ENCODE measurements at places on chromosomes 3 and 15.

DNA sequence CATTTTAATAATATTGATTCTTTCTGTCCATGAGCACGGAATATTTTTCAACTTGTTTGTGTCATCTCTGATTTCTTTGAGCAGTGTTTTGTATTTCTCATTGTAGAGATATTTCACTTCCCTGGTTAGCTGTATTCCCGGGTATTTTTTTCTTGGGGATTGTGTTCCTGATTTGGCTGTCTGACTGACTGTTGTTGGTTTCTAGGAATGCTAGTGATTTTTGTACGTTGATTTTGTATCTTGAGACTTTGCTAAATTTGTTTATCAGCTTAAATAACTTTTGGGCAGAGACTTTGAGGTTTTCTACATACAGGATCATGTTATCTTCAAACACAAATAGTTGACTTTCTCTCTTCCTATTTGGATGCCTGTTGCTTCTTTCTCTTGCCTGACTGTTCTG, 418.8 kb upstream of the ALCAM start:
- DNase-seq = no peak
- no peak overlapping the region for H3K4me3 ChIP-seq
- no peaks in the 10 kb centered on the region for H3K4me1 ChIP-seq
- no peak overlapping the region for H3K27ac ChIP-seq
- no peaks in the 10 kb centered on the region for H3K27me3 ChIP-seq

GRCh38 chr3:43503067-43503728, 118.6 kb downstream of the ANO10 start:
- H3K4me1 ChIP-seq = no peaks in the 10 kb centered on the region
- DNase-seq = no peak
- no peak overlapping the region for H3K27ac ChIP-seq
- no peaks in the 10 kb centered on the region for H3K27me3 ChIP-seq

- H3K4me3 ChIP-seq = no peak overlapping the region
- no peaks in the 10 kb centered on the region for H3K27me3 ChIP-seq
- H3K27ac ChIP-seq = no peak overlapping the region
- no peaks in the 10 kb centered on the region for H3K4me1 ChIP-seq
Observed at GRCh38 chr3:43525941-43526607, 95.7 kb downstream of the ANO10 start.

DNA sequence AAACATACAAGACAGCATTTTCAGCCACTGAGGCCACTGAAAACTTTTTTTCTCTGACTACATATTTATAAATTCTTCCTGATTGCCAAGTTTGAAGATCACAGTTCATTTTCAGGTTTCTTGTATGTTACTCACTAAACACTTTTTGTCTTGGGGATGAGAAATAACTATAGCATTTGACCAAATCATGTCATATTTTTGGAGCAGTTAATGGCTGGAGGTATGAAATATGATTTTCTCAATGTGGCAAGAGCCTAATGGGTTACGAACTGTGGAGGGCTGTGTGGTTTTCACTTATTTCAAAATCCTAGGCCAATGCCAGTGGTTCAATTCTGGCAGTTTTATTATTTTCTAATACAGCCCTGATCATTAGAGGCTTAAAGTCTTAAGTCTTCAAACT, 64.4 kb downstream of the USP13 start:
- H3K27ac ChIP-seq = peak overlapping the region; percentile 85
- H3K4me1 ChIP-seq = peaks cover 46% of the 10 kb centered on the region
- H3K36me3 ChIP-seq = no peaks in the 10 kb centered on the region
- H3K27me3 ChIP-seq = no peaks in the 10 kb centered on the region

DNA sequence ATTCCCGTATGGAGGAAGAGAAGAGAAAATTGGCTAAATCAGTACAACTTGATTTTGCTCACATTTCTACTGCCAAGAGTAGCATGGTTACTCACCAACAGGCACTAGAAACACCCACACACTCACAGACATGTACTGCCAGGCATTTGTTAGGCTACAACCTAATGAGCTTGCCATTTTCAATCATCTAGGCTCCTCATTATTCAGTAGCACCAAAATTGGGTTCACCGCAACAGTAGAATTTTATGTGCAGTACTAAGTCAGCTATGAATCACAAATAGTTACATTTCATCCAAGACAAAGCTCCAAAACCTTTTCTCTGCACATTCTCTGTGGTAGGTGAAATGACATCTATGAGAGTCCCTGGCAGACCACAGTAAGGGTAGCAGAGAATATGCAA, 15.0 kb upstream of the THUMPD3 start:
- H3K4me1 ChIP-seq = peaks cover under 1% of the 10 kb centered on the region
- H3K4me3 ChIP-seq = no peak overlapping the region
- H3K27ac ChIP-seq = no peak overlapping the region
- H3K27me3 ChIP-seq = no peaks in the 10 kb centered on the region
- DNase-seq = no peak

DNA sequence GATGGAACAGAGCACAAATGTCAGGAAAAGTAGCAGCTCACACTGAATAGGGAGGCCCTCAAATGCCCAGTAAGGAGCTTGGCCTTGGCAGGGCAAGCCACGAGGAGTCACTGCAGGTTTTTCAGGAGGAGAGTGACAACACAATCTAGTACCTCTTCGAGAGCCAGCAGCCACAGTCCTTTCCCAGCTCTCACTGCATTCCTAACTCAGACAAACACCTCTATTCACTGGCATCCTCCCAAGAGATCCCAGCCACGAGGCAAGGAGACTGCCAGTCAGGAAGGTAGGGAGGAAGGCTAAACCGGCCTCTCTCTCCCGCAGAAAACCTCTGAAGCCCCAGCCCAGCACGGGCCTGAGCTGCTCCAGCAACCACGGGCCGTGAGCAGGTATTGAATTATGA, 146.0 kb upstream of the SMAD3 start:
- no peaks in the 10 kb centered on the region for H3K4me1 ChIP-seq
- DNase-seq = no peak
- H3K36me3 ChIP-seq = no peaks in the 10 kb centered on the region
- H3K4me3 ChIP-seq = no peak overlapping the region
- H3K27me3 ChIP-seq = peaks cover 4% of the 10 kb centered on the region

- no peaks in the 10 kb centered on the region for H3K4me1 ChIP-seq
- H3K27me3 ChIP-seq = no peaks in the 10 kb centered on the region
- no peaks in the 10 kb centered on the region for H3K36me3 ChIP-seq
- DNase-seq = peak; percentile 28
- H3K27ac ChIP-seq = no peak overlapping the region
Observed at GRCh38 chr3:184289426-184289938, 9.6 kb upstream of the PSMD2 start.

GRCh38 chr15:48332642-48333034, 1.4 kb downstream of the DUT start:
- DNase-seq = no peak
- no peak overlapping the region for H3K4me3 ChIP-seq
- H3K4me1 ChIP-seq = peaks cover 17% of the 10 kb centered on the region
- H3K36me3 ChIP-seq = no peaks in the 10 kb centered on the region

- H3K4me3 ChIP-seq = no peak overlapping the region
- DNase-seq = no peak
- no peak overlapping the region for H3K27ac ChIP-seq
- H3K36me3 ChIP-seq = no peaks in the 10 kb centered on the region
Observed at GRCh38 chr15:70669006-70669602, 94.3 kb downstream of the UACA start.

DNA sequence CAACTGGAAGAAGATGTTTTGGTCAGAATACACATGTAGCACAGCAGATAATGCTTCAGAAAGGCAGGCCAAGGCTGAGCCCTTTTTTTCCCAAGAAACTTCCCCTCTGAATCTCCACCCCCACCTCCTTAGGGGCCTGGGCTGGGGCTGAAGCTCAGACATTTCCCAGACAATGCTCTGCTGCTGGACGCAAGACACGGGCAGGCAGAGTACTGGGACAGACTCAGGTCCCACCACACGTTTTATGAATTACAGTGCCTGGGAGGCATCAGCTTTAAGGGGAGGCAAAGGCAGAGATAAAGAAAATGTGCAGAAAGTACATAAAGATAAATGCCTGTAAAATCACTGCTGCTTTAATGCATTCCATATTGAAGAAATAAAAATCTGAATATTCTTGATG, 479.4 kb downstream of the ERC2 start:
- H3K27ac ChIP-seq = no peak overlapping the region
- no peak overlapping the region for H3K4me3 ChIP-seq
- no peaks in the 10 kb centered on the region for H3K36me3 ChIP-seq
- DNase-seq = no peak
- H3K4me1 ChIP-seq = no peaks in the 10 kb centered on the region

DNA sequence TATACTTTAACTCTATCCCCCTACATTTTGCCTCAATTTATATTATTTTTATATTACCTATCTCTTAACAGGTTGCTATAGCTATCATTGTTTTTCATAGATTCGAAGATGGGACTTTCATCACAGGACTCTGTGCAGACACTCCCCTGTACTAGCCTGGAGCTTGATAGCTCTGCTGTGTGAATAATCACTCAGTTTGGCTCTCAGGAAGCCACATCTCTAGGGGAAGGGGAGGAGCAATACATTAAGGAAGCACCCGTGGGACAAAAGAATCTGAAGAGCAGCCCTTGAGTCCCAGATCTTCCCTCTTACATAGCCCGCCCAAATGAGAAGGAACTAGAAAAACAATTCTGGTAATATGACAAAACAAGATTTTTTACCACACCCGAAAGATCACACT, 114.3 kb upstream of the FXR1 start:
- H3K27me3 ChIP-seq = no peaks in the 10 kb centered on the region
- peaks cover 9% of the 10 kb centered on the region for H3K4me1 ChIP-seq
- no peak overlapping the region for H3K4me3 ChIP-seq
- H3K27ac ChIP-seq = no peak overlapping the region
- no peak for DNase-seq

GRCh38 chr3:74599564-74599963, 14.9 kb downstream of the CNTN3 start:
- DNase-seq = no peak
- H3K27me3 ChIP-seq = no peaks in the 10 kb centered on the region
- H3K4me3 ChIP-seq = no peak overlapping the region
- no peaks in the 10 kb centered on the region for H3K36me3 ChIP-seq
- H3K27ac ChIP-seq = no peak overlapping the region

- DNase-seq = no peak
- peak overlapping the region; percentile 49 for H3K27ac ChIP-seq
- no peaks in the 10 kb centered on the region for H3K36me3 ChIP-seq
Observed at GRCh38 chr3:188171682-188172467, 17.9 kb downstream of the LPP start.

- H3K4me3 ChIP-seq = no peak overlapping the region
- H3K27me3 ChIP-seq = no peaks in the 10 kb centered on the region
- peak; percentile 60 for DNase-seq
- peak overlapping the region; percentile 54 for H3K27ac ChIP-seq
Observed at GRCh38 chr15:70271422-70272088, 173.8 kb upstream of the TLE3 start.

DNA sequence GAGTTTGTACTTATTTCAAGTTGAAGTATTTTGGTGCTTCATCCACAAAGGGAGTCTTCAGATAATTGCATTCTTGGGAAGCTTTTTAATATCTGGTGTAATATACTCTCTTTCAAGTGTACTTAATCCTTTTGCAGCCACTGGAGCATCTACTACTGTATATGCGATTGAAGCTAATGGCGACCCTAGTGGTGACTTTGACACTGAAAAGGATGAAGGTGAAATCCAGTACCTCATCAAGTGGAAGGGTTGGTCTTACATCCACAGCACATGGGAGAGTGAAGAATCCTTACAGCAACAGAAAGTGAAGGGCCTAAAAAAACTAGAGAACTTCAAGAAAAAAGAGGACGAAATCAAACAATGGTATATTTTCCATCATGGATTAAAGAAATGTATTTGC, 42.6 kb downstream of the CHD2 start:
- H3K36me3 ChIP-seq = peaks cover 95% of the 10 kb centered on the region
- H3K4me1 ChIP-seq = peaks cover 9% of the 10 kb centered on the region
- no peak overlapping the region for H3K4me3 ChIP-seq
- no peak for DNase-seq

DNA sequence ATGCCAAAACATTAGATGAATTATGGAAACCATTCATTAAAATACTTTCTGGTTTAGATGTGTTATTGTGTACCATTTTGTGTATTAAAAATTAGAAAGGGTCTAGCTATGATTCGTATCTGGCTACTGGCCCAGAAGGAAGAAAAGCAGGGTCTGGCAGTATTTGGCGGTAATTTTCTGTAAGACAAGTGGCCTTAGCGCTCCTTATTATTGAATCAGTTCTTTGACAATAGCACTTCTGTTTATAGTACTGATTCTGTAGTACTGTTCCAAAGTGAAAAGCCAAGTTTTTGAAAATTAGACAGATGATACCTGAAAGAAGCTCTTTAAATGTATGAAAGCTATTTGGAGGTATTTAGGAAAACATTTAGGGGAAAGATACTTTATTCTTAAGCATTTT, 10.2 kb downstream of the GLCE start:
- DNase-seq = no peak
- H3K4me1 ChIP-seq = no peaks in the 10 kb centered on the region
- no peaks in the 10 kb centered on the region for H3K27me3 ChIP-seq

- H3K4me1 ChIP-seq = no peaks in the 10 kb centered on the region
- H3K27ac ChIP-seq = no peak overlapping the region
- no peaks in the 10 kb centered on the region for H3K27me3 ChIP-seq
- H3K4me3 ChIP-seq = no peak overlapping the region
- H3K36me3 ChIP-seq = peaks cover 4% of the 10 kb centered on the region
Observed at GRCh38 chr3:29552051-29552450, 271.2 kb downstream of the RBMS3 start.

GRCh38 chr15:96582473-96582872, 252.0 kb downstream of the NR2F2 start:
- H3K4me3 ChIP-seq = no peak overlapping the region
- H3K27ac ChIP-seq = no peak overlapping the region
- H3K36me3 ChIP-seq = no peaks in the 10 kb centered on the region
- no peaks in the 10 kb centered on the region for H3K4me1 ChIP-seq

DNA sequence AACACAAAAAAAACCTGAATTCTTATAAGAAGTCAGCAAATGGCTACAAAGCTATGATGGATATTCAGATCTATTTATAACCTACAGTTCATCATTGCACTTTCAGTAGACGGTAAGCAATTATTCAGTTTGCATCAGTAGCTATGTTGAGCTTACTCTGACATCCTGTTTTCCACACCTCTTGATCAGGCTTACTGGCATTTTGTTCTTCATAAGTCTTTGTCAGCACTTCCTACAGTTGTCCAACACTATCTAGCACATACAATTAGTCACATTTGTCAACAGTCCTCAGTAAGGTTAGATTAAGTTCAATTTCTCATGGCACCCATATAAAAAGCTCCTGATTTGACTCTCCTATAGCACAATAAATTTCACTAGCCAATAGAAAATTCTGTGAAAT, 71.2 kb upstream of the ST3GAL6 start:
- no peaks in the 10 kb centered on the region for H3K36me3 ChIP-seq
- no peaks in the 10 kb centered on the region for H3K4me1 ChIP-seq
- H3K27me3 ChIP-seq = no peaks in the 10 kb centered on the region
- no peak for DNase-seq
- H3K4me3 ChIP-seq = no peak overlapping the region

DNA sequence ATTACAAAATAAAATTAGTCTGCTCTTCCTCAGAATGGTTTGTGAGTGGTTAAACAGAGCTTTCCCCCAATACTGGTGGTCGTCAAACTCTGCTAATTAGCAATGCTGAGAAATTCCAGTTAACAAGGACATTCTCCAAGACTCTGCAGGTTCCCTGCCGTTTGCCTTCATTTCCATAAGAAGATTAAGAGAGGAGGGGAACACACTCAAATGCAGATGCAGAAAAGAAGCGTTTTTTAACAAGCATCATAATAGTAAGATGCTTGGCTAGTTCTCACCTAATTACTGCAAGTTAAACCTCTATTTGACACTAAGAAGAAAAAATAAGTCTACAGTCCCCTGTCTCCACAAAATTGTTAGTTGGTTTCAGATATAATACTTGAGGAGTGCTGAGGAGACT, 3.7 kb upstream of the SOX2 start:
- H3K36me3 ChIP-seq = no peaks in the 10 kb centered on the region
- peaks cover 93% of the 10 kb centered on the region for H3K27me3 ChIP-seq
- no peak for DNase-seq
- H3K27ac ChIP-seq = no peak overlapping the region
